OCI-LY7 (cell line): ENCODE measurements at places on chromosomes 2 and 18. TPM values are rescaled to one million over a fixed set of nuclear protein-coding genes. Genes with fewer than 3 reads are reported as not detected.

DNA sequence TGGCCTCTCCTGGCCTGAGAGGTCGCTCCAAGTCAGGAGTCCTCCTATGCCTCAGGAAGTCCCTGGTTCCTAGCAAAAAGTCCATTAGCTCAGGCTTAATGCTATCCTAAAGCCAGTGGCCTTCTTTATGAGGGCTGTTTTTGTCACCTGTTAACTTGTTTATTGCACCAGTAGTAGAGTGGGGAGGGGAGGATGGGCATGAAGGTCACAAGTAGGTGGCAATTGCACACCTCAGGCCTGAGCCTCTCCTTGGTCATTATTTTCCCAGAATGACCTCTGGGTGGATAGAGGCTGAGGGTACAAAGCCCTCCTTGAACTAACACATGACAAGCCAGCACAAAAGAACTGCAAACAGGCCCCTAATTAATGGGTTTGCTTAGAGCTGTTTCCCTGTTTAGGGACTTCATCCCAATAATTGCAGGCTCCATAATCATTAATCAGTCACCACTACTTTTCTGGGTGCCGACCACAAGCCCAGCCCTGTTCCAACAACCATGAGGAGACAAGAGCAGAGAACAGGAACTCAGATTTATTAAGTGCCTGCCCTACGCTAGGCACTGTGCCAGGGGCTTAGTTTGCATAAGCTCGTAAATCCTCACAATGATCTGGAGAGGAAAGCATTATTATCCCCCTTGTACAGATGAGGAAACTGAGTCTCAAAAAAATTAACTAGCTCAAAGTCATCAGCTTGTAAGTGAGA, 123.0 kb upstream of the PKDCC start:
- DNase-seq = no peak

DNA sequence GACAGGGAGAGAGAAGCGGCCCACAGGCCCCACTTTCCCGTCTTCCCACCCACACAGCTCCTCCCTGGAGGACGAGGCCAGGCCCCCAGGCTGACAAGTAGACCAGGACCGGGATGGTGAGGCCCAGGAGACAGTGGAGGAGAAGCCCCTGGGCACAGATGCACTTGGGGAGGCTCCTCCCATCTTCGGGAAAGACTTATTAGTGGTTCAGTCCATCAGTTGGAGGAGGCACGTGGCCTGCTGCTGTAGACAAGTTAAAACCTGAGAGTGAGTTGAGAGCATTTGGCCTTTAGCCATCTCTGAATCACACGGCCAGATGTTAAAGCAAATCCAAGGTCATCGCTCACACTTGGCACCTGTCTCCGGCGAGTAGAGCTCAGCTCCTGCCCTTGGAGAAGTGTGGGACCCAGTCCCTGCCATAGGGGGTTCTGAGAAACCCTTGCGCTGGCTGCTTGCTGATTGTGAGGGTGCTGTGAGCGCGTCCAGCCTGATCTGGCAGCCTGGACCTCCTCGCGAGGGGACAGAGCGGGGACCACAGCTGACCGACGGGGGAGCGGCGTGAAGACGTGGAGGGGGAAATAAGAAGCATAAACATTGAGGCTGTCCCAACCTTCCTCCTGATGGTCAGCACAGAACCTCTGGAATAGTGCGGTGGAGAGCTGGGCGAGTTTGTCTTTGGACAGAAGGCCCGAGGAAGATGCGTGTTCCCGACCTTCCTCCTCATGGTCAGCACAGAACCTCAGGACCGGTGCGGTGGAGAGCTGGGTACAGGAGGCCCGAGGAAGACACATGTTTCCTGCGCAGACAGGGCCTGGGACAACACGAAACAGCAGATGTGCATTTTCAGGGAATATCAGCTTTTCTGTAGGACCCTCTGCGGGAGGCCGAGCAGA, 24.7 kb upstream of the ALLC start:
- no peak for DNase-seq

The ALPG gene
- not detected in 2 replicates for total RNA-seq

DNA sequence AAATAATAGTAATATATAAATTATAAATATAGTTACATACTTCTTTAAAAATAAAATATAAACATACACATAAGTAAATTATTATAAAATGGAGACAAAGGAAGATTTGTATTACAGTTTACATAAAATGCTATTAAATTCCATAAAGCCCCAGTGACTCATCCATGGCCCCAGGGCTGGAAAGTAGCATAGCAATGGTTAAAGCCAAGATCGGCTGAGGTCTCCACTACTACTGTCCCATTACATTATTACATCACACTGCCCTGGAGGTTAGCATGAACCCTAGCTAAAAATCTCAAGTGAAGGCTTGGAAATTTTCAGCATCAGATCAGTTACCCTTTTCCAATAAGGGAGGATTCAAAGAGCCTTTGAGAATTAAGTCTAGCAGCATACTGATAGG, 936.2 kb downstream of the DSC3 start:
- no peak for DNase-seq

The SDC1 gene
- total RNA-seq = 0.10 TPM in 1 of 2 replicates, not detected in the other

The LRRC30 gene
- not detected in 2 replicates for total RNA-seq

The FTCDNL1 gene
- 0.40 and 1.6 TPM in 2 replicates for total RNA-seq

The EPAS1 gene
- total RNA-seq = 0.74 TPM in 1 of 2 replicates, not detected in the other

GRCh38 chr2:69694894-69695849, 46.8 kb upstream of the ANXA4 start:
- no peak for DNase-seq

GRCh38 chr2:224223851-224224555, 177.9 kb downstream of the FAM124B start:
- no peak for DNase-seq

The PDCD1 gene
- total RNA-seq = not detected in 2 replicates
